NCI-H446 (cell line): ENCODE measurements at places on chromosomes 5 and 9.

DNA sequence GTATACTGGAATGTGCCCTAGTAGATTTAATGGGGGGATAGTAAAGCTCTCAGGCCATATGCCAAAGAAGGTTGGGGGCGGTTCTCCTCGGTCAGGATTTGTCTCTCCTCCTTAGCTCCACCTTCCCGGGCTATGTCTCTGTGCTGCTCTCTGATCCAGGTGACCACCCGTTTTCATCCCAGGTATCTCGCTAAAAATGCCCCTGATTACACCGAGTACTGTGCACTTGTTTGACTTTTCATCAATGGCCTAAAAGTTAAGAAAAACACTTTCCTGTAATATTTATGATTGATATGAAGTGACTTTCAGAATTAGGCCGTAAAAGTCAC, 724 bp downstream of the NDUFS6 start:
- no peak for DNase-seq

GRCh38 chr5:99544356-99544755, 615.5 kb upstream of the CHD1 start:
- no peak for DNase-seq

DNA sequence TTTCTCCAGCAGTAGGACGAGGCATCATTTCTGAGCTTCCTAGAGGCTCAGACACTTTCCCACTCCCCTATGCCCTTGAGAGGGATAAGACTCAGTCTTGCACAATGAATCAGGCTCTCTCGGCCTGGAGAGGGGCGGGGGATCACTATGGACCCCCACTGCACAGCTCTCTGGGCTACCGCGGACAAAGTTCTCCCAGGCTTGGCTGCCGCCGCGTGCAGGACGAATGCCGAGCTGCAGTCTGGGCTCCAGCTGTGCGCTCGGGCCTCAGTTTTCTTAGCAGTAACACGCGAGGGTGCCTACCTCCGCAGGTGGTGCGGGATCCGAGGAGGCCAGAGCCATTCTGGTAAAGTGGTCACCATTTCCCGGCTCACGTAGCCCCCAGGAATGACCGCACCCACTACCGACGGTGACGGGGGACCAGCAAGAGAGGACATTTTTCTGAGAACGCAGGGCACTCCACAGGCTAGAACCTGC, 3.4 kb upstream of the MYORG start:
- no peak for DNase-seq

DNA sequence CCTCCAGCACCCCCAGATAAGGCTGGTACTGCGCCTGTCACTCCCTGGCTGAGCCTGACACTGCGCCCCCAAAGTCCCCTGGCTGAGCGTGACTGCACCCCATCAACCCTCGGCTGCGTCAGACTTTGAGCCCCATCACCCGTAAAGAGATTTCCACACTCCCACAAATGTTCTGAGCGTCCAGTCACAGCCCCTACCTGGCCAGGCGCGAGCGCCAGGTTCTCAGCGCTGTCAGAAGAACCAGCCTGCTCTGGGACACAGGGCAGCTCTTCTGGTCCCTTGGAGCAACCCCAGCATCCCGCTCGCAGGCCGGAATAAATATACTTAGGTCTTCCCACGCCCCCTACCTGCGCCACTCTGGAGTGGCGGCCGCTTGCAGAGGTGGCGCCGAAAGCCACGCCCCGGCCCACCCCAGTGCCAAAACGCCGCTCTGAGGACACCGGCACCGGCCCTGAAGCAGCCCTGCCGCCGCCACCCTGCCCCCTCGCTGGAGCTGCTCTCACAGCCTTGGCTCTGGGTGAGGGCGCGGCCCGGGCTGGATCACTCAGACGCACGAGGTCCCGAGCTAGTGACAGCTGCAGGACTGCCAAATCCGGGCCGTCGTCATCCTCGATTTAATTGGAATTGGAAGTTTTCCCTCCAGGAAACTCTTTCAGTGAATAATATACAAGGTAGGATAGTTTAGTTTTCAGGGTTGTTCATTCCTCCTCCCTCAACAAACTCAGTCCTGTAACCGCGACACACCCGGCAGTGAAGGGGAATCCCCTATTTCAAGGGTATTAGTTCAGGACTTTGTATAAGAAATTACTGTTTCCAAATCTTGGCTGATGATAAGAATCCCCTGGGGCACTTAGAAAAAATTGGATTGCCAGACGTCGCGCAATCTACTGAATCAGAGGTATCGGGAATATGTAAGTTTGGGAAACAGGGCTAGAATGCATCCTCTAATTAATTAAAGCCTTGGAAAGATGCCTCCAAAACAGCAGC, 1.2 kb upstream of the CEMIP2 start:
- peak; percentile 15 for DNase-seq

DNA sequence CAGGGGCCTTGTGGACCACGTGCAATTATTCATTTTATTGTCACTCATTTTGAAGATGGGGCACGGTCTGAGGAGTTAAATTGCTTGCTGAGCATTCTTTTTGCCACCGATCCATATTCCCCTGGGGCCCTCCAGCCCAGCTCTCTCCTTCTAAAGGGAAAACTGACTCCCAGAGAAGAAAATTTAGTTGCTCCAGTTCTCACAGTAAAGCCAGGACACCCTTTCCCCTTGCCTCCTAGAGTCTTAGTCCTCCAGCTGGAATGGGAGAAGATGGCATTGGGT, 1.0 kb upstream of the PANK3 start:
- peak; percentile 8 for DNase-seq

DNA sequence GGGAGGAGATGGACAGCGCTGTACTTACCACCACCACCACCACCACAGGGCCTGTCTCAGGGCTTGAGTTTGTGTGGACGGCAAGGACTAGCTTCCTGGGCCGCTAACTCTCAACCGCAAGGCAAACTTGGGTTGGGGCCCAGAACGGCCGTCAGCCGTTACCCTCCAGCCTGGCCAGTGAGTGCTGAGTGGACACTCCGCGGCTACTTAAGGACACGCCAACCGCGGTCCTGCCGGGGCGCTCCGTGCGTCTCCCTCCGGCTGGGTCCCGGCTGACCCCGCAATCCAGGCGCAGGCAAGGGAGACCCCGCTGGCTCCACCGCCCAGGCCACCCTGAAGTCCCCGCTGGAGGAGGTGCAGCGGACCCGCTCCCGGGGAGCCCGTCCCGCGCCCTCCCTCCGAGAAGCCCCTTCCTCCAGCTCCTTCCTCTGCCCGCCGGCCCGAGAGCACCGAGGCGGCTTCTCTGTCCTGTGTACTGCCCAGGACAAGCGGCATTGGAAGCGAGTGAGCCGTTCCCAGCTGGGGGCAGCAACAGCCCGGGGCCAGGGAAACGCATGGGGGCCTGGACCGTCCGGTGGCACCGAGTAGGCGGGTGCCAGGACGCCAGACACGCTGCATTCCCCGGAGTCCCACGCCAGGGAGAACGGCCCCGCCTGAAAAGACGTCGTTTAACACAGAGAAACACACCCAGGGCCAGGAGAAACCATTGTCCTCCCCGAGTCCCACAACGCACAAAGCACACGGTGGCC, 46.6 kb downstream of the HABP4 start:
- no peak for DNase-seq

GRCh38 chr5:79974886-79975285, 16.2 kb downstream of the MTX3 start:
- DNase-seq = peak; percentile 44

DNA sequence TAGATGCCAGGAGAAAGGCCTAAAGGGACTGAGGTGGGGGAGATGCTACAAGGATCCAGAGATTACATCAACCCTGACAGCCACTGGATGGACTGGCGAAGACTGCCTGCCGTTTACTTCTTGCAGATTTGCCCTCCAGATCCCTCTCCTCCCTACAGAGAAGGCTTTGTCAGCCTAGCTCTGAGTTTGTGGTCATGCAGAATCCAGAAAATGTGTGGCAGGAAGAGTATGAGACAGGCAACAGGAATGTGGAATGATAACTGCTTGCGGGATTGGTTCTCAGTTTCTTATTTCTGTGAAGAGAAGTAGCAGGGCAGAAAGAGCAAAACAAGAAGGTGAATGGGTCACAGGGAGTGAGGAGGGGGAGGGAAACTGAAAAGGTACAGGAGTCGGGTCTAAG, 129.6 kb downstream of the TLE1 start:
- no peak for DNase-seq

DNA sequence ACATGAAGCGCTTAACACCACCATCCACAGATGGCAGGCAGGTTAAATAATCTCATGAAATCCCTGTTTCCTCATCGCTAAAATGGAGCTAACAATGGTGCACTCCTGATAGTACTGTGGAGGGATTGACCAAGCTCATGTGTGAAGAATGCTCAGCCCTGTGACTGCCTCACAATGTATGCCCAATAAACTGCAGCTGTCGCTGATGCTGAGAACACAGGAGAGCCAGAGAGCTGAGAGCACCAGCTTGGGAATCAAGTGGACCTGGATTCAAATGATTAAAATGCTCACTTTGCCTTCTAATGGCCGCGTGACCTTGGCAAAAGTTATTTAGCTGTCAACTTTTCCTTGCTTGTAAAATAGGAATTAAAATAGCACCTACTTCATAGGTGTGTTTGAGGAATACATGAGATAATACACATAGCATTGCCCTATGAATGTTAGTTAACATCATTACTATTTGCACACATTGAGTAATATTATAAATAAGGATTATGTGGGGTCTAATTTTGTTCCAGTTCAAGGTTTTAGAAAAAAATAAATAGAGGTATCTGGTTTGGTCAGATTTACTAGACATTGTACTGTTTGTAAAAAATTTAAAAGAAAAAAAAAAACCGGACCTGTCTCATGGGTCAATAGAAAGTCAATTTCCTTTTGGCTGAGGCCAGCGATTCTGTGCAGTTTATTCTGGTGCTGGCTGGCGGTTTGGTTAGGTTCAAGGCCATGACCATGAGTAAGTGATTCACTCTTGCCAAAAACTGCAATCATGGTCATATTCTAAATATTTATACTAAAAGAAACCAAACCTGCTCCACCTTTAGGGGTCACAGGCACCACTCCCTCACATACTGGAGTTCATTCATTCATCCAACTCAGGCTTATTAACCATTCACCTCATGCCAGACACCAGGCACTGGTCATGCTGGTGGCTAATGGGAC, 101.3 kb downstream of the SH3TC2 start:
- DNase-seq = no peak

GRCh38 chr9:89177944-89178829, at the start of gene SHC3:
Gene SHC3, minus strand, starts transcription at chr9:89178818. Its CDS starts 358 bp downstream, at chr9:89178460.
- peak; percentile 45 for DNase-seq

DNA sequence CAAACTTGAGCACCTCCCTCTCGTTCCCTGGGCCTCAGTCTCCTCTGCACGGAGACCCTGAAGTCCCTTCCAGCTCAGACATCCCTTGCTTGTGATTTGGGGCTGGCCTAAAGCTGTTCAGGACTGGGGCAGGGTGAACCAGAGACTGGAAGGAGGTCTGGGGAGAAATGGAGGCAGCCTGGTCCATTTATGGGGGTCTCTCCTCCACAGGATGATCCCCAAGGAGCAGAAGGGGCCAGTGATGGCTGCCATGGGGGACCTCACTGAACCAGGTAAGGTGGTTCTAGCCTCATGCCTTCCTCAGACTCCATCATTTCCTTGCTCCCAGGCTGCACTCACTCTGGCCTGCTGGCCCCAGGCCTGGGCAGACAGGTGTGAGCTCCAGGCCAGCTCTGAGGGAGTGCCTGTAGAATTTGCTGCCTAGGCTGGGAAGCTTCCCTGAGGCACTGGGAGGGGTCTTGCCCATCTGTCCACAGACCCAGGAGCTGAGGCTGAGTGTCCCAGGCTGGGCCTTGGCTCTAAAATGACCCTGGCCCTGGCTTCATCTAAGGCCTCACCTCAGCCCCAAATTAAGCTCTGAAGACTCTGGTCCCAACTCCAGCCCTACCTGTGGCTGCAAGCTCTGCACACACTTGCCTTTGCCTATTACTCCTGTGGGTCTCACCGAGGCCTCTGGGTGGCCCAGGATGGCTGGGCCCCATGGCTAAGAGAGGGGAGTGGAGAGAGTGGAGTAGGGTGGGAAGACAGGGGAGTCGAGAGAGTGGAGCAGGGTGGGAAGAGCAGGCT, 1.9 kb downstream of the MYOZ3 start:
- no peak for DNase-seq

GRCh38 chr9:120909904-120910303, 16.7 kb downstream of the TRAF1 start:
- no peak for DNase-seq

DNA sequence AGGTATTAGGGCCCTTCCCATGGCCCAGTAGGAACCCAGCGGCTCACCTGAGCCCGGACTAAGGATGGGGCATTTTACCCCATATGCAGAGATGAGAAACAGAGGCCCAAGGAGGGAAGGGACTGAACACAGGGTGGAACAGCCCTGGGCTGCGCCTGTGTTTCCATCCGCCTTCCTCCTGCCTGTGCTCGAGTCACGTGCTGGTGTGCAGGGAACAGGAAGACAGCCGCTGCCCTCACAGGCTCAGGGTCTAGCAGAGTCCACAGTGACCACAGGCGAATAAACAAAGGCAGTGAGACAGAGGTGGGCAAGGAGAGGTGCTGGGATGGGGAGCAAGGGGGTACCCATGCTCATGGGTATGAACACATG, 129.4 kb downstream of the C9orf50 start:
- no peak for DNase-seq

- no peak for DNase-seq
Observed at GRCh38 chr5:125882061-125882460, 541.1 kb upstream of the GRAMD2B start.

GRCh38 chr5:138972836-138973235, 97.7 kb upstream of the LRRTM2 start:
- DNase-seq = no peak

- DNase-seq = no peak
Observed at GRCh38 chr5:153881687-153882086, 157.0 kb downstream of the FAM114A2 start.

DNA sequence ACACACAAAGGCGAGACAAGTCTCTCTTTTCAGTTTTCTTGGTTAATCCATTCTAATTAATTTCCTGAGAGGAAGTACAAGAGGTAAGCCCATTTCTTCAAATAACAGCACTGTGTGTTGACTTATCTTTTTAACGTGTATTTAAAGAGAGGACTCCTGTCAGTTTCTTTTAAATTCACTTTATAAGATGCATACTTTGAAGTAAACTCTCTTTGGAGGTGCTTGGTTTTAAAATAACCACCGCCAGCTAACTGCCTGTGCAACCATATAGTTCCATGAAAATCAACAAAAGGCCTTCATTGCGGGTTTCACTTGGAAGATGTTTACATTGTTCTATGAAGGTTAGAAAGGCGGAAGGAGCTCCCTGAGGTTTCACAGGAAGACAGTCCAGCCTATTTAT, 13.1 kb upstream of the SERINC5 start:
- DNase-seq = no peak

- no peak for DNase-seq
Observed at GRCh38 chr5:131999441-132000240, 11.8 kb downstream of the ACSL6 start.

DNA sequence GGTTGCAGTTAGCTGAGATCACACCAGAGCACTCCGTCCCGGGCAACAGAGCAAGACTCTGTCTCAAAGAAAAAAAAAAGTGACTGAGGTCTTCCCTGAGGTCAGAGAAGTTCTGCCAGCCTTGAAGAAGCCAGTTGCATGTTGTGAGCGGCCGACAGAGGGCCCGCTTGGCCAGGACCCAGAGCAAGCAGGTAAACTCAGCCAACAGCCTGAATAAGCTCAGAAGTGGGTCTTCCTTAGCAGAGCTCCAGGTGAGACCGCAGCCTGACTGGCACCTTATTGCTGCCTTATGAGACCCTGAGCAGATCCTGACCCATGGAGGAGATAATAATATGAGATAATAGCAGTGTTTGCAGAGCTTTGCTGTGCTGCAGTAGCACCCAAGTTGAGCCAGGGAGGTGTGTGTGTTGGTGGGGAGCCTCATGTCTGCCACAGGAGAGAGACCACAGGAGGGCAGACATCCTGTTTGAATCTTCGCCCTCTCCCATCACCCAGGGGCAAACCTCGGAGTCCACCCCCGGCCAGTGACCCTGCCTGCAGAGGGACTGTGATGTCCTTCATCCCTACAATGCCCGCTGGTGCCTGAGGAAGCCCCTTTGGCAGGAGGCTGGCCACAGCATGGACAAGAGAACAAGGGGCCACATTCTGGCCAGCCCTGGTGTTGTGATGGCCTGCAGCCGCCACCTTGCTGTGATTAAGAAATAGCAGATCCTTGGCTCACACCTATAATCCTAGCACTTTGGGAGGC, 10.8 kb upstream of the BARX1 start:
- DNase-seq = no peak
